ENCODE measurements at places on chromosomes 4 and X. TPM values are rescaled to one million over a fixed set of nuclear protein-coding genes. Genes with fewer than 3 reads are reported as not detected.

The XAGE2 gene
- not detected for total RNA-seq

The MAP3K15 gene
- total RNA-seq, result not detected

The TENM3 gene
- 21.9 TPM for total RNA-seq

The IL2 gene
- not detected for total RNA-seq

The HOPX gene
- 10.2 TPM for total RNA-seq

The OSTC gene
- 30.9 TPM for total RNA-seq

The ZFP92 gene
- 2.0 TPM for total RNA-seq

DNA sequence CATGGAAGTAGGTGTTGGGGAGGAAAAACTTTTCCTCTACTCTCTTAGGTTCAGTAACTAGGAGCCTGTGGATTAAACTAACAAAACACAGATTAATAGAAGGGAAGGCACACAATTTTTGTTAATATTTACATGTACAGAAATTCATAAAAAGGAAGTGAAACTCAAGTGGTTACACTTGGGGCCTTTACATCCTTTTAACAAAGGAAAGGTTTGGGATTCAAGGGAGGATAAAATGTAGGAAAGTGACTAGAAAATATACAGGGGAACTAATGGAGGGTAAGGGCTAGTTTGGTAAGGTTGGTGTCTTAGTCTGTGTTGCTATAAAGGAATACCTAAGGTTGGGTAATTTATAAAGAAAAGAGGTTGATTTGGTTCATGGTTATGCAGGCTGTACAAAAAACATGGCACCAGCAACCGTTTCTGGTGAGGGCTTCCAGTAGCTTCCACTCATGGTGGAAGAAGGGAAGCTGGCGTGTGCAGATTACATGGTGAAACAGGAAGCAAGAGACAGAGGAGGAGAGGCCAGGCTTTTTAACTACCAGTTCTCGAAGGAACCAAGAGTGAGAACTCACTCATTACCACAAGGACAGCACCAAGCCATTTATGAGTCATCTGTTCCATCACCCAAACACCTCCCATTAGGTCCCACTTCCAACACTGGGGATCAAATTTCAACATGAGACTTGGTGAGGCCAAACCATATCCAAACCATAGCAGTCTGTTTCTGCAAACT, 124.4 kb downstream of the CHRDL1 start:
- ATAC-seq, result no peak

- peak; percentile 23 for ATAC-seq
Observed at GRCh38 chrX:55522596-55523276, 33.1 kb upstream of the USP51 start.

GRCh38 chrX:109685656-109686078, 47.4 kb downstream of the ACSL4 start:
- no peak for ATAC-seq

- ATAC-seq, result no peak
Observed at GRCh38 chrX:44147130-44147529, 173.9 kb upstream of the NDP start.

GRCh38 chr4:185549095-185549639, 13.9 kb upstream of the PDLIM3 start:
- no peak for ATAC-seq

DNA sequence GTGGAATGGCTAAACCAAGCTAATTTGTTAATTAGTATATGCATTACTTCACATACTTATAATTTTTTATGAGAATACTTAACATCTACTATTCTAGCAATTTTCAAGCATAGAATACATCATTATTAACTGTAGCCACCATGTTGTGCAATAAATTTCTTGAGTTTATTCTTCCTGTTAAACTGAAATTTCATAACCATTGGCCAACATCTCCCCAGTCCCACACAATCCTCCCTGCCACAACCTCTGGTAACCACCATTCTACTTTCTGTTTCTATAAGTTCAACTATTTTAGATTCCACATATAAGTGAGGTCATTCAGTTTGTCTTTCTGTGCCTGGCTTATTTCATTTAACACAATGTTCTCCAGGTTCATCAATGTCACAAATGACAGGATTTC, 208.5 kb downstream of the PPP4R3C start:
- ATAC-seq, result no peak

DNA sequence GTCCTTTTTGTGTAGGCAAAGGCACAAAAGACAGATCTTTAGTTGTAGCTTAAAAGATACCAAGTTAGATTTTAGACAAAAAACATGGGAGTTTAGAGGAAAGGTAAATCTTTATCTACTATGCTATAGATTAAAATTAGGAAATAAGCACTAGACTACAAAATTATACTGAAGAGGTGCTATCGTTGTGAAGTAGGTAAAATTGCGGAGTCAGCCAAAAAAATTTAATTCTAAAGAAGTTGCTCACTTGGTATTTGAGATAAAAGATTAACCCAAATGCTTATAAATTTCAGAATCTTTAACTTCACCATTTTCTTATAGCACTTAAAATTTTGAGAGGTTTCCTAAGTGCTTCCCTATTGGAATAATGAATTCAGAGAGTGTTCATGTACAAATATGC, 604.1 kb downstream of the GRXCR1 start:
- ATAC-seq, result no peak

GRCh38 chr4:158008551-158009218, 164.1 kb downstream of the GASK1B start:
- peak; percentile 32 for ATAC-seq

- peak; percentile 42 for ATAC-seq
Observed at GRCh38 chrX:11244636-11245035, 48.6 kb upstream of the AMELX start.

GRCh38 chr4:4675051-4675581, 133.3 kb upstream of the STX18 start:
- no peak for ATAC-seq

- no peak for ATAC-seq
Observed at GRCh38 chr4:17008834-17009345, 110.4 kb upstream of the LDB2 start.

DNA sequence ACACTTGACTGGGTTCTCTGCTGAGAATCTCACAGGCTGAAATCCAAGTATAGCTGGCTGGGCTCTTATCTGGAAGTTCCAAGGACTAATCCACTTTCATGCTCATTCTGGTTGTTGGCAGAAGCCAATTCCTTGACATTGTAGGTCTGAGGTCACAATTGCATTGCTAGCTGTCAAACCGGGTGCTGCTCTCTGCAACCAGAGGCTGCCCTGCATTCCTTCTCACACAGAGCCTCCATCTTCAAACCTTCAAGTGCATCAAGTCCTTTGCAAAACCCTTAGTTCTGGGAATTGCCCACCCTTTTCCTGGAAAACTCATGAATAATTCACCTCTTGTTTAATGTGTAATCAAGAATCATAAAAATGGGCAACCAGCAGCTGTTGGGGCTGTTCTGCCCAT, 404.2 kb downstream of the KCNIP4 start:
- ATAC-seq, result no peak
